ENCODE measurements at places on chromosomes 4 and X. TPM values are rescaled to one million over a fixed set of nuclear protein-coding genes. Genes with fewer than 3 reads are reported as not detected.
A peak's percentile ranks its signal among the peaks of the same experiment; 100 is the strongest.

GRCh38 chr4:181173046-181173445 is 1070.2 kb upstream of the TENM3 start:
- no peak for DNase-seq

HTT-AS gene
- not detected for polyA plus RNA-seq

STOX2 gene
- 3.4 TPM for polyA plus RNA-seq

XKRX gene
- polyA plus RNA-seq: 0.46 TPM

- no peak for DNase-seq
These were observed 69.6 kb downstream of the WNK3 start for GRCh38 chrX:54288277-54288676.

- DNase-seq: no peak
These were observed 567.1 kb downstream of the PPARGC1A start for GRCh38 chr4:23322732-23323131.

DNA sequence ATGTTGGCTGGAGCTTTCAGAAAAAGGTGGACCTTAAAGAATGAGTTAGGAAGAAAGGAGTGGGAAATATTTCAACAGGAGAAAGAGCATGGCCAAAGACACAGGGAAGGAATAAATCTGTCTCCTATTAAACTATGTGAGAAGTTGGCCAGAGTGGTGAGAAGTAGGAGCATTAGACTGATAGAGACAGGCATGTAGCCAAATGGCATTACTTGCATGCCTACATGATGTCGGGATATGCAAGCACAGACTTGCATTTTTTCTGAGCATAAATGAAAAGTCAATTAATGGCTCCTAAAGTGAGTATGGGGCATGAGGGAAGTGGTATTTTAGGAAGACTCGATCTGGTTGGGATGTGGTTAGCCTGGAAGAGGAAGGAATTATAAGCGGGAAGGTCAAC is 279.6 kb upstream of the PITX2 start:
- DNase-seq: no peak

GRCh38 chrX:106862972-106863688 is 40.0 kb downstream of the RIPPLY1 start:
- no peak for DNase-seq

ARR3 gene
- polyA plus RNA-seq: not detected

GRCh38 chr4:79598801-79599200 is 190.8 kb upstream of the GK2 start:
- DNase-seq: no peak

USP51 gene
- polyA plus RNA-seq: 1.4 TPM

DNA sequence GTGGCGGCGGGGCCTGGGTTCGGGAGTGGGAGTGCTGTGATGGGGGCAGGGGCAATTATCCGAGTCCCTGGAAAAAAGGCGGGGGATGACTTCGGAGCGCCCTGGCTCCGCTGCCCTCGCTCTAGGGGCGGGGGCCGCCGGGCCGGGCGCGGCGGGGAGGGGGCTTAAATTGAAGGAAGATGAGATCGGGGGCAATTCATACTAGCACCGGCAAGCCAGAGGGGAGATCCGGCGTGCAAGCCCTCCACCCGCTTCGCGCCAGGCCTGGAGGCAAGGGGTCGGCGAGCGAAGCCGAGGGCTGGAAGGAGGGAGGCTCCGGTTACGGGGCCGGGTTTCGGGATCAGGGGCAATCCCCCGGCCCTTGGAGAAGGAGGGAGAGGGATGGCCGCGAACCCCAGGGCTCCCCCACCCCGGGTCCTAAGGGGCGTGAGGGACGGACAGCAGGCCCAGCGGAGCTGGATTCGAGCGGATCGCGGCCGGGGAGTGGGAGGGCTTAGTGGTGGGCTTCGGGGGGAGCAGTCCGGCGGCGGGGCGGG is 1.2 kb downstream of the BCORL1 start:
- no peak for DNase-seq

DNA sequence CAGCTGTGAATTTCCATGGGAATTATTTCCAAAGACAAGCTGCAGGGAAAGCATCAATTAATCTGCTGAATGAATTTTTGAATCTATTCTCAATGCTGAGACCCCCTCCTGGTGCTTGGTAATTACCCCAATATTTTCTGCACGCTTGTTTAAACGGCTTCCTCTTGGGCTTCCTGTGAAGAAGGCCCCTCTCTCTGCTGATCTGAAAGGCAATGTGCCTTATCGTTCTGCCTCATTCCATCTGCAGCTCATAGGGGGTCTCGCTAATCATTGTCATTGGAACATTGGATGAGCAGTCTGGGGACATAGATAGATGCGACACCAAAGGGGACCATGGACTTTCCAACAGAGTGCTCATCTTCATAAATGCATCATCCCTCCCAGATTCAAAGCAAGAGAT is 851.6 kb downstream of the PDHA2 start:
- DNase-seq: no peak

- no peak for DNase-seq
These were observed 65.1 kb downstream of the LRBA start for GRCh38 chr4:150949943-150950342.

DNA sequence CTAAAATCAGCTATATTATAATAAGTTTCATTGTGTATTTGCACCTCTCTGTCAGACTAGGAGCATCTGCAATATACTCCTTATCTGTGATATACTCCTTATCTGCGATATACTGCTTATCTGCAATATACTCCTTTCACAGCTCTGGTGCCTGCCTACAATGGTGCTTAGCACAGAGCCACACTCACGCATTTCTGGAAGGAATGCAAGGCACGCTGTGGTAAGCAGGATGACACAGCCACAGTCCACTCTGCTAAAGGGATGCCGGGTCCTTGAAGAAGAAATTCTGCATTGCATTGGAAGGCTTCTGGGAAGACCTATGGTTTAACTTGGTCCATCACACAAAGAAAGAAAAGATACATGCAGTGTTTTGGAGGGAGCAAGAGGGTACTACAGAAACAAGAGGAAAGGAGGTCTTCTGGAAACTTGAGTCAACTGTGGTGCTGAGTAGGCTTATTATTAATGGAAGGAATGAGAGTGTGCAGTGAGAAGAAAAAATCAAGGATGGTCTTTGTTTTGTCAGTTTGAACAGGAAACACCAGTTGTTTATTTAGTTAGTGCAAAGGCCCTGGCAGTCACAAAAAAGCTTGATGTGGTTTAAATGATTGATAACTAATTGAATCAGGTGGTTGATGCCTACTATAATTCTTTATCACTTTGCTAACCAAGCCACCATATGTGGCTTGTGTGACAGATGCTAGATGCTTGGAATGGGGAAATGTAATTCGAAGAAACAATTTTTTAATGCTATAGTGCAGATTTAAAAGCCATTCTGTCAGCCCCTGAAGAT is 342.3 kb downstream of the GRXCR1 start:
- no peak for DNase-seq

- DNase-seq: no peak
These were observed 1305.8 kb downstream of the PCDH7 start for GRCh38 chr4:32025851-32026459.

GRCh38 chr4:16023776-16024408 is 59.9 kb downstream of the PROM1 start:
- no peak for DNase-seq

DNA sequence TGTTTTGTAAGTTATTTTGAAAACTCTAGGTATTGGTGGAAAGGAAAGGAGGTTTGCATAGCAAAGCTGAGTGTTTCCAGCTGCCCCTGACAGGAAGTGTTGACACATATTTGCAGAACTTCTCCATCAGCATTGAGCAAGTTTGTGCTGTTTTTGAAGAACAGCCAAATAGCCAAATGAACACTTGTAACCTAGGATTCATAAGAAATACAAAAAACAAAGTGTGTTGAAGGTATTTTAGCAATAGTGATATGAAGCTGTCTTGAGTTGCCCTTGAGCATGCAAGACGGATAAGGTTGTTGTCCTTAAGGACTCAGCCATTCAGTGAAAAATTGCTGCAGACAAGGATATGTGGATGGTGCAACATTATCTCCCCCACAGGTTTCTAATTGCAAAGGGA is 68.3 kb upstream of the PGM2 start:
- no peak for DNase-seq

OPRPN gene
- not detected for polyA plus RNA-seq

FAM236A gene
- not detected for polyA plus RNA-seq

GRCh38 chr4:72953571-72953970 is 115.9 kb downstream of the COX18 start:
- DNase-seq: no peak

SCML2 gene
- 1.7 TPM for polyA plus RNA-seq

DNA sequence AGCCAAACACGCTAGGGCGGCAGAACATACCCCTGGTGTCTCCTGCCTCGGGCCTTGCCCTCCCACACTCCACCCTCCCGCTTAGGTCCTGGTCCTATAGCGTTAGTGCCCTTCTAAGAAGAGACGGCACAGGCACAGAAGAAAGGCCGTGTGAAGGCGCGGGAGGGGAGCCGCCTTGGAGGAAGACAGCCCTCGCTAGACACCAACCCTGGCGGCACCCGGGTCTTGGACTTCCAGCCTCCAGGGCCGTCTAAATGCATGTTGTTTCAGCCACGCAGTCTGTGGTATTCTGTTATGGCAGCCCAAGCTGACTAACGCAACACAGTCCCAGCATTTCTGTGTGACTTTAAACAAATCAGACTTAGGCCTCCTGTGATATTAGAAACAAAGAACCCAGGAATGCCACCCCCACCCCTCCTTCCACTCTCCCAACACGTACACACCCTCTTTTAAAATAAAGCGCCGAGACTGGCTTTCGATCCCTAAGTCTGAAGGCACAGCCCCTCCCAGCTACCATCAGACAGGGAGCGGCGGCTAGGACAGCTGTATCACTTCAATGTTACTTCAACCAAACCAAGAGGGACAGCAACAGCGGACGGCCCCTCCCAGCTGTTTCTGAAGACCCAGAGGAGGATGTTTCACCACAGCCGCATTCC is 128.0 kb downstream of the AFAP1 start:
- DNase-seq: peak; percentile 83

DNA sequence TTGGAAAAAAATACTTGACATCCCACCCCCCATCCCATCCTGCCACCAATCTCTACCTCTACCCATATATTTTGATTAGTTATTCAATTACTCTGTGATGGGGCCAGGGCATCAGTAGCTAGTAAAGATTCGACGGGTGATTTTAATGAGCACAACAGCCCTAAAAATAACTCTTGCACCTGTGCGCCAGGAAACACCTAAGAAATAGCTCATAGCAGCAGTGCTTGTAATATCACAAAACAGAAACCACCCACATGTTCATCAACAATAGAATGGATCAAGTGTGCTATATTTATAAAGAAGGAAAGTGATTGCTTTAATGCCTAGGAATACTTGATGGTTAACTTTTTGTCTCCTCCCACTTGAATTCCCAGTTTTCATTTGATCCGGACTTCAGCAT is 225.6 kb upstream of the LCORL start:
- DNase-seq: no peak

GRCh38 chrX:10010686-10011085 is 43.5 kb downstream of the CLDN34 start:
- no peak for DNase-seq

GRCh38 chr4:89288430-89288829 is 19.2 kb downstream of the GPRIN3 start:
- DNase-seq: no peak

SAGE1 gene
- polyA plus RNA-seq: not detected

DNA sequence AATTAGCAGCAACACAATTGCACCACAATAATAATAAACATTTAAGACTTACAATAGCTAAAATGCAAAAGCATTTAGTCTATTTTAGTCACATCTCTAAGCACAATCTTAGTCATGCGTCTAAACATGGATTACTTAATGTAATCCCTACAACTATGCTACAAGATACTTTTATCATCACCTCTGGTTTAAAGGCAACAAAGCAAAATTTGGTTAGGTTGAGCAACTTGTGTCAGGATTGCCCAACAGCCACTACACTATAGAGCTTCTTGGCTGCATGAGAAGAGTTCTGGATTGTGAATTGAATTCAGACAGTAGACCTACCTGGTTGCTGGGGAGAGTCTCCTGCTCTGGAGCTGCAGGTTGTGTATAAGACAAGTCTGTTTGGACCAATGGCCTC is 146.5 kb upstream of the PUDP start:
- DNase-seq: no peak

CSAG3 gene
- not detected for polyA plus RNA-seq

DNA sequence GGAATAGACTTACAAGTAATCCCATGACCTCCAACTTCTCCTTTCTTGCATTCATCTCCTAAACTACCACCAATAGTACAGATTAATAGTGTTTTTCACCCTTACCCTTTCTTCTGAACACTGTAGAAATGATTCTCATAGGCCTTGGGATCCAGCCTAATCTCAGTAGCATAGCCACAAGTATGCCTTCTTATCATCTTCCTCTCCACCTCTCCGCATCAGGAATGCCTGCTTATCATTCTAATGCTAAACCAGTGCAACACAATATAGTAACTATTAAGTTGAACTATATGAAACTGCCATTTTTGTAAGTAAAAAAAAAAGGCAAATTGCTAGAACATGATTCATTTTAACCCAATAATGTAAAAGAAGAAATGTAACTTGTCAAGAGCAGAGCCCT is 79.5 kb upstream of the IL2 start:
- DNase-seq: no peak

DNA sequence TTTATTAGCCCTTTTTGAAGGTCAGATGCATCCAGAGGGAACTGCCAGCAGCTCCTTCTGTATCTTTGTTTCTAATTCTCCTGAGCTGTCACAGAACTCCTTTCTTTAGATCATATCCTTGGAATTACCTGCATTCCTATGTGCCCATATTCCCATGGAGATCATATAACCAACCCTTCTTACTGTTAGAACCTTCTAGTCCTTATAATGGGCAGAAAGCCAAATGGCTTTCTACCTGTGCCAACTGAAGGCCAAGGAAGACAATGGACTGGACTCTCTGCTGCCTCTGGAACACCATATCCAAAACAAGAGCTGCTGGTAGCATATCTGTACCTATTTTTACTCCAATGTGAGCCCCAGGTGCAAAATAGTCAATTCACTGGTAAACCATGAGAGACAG is 60.7 kb downstream of the TBC1D9 start:
- DNase-seq: no peak

- DNase-seq: no peak
These were observed 37.6 kb downstream of the ARAP2 start for GRCh38 chr4:36206603-36207311.

TMSB4X gene
- 6,856 TPM for polyA plus RNA-seq

DNA sequence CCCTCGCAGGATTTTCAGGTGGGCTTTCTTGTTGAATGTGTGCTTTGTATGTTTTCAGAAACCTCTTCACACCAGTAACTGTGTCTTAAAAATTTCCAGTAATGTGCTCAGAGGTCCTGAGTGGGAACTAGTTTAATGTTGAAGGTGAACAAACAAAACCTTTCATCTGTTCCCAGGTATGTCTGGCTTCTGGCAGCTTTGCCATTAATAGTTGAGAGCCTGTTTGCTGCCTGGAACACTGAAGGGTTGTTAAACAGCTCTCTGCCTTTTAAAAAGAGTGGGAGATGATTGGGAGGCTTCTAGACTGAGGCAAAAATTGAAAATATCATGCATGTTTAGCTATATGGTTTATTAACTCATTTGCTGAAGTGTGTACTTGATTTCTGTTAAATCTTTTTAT is 161.2 kb upstream of the AGTR2 start:
- DNase-seq: no peak

- no peak for DNase-seq
These were observed 49.5 kb upstream of the TFDP3 start for GRCh38 chrX:133267621-133268020.

DNA sequence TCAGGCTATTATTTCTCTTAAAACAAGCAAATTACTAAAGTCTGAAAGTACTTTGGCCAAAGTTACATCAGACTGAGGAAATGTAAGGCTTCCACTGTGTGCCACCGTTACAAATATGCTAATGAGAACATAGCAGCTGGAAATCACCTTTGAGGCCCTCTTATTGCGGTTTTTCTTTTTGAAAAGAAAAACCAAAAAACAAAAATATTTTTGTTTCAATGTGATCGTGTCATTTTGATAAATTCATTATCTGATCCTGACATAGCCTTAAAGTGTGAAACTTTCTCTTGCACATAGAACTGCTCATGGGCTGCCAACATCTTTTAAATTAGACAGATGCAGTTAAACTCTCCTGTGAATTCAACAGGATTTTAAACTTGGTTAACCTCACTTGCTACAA is 2.8 kb upstream of the TIFA start:
- DNase-seq: no peak
